Globus pallidus (tissue), 1 donor: ENCODE measurements at places on chromosomes 12 and 14.
A peak's percentile ranks its signal among the peaks of the same experiment; 100 is the strongest.

DNA sequence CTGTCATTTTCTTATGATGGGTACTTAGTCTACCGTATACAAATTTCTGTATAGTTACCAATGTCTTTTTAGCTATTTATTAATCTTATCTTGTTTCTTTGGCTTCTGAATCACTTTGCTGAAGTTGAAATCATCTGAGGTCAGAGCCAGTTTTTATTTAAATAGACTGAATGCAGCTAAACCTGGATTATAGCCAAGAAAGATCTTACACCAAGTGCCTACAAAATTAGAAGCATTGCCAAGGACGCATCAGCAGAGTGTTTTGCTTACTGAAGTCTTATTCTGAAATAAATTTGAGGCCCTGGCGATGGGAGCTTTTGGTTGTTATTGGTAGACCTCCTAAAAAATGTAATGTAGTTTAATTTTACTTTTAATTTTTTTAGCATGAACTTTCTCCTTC, 128.2 kb downstream of the RGS6 start:
- DNase-seq = no peak

GRCh38 chr12:99804715-99805114, 157.2 kb downstream of the GARIN6 start:
- DNase-seq = no peak

GRCh38 chr12:89280833-89281538, 71.3 kb downstream of the DUSP6 start:
- no peak for DNase-seq

GRCh38 chr12:112350593-112351592, 31.3 kb downstream of the HECTD4 start:
- no peak for DNase-seq

DNA sequence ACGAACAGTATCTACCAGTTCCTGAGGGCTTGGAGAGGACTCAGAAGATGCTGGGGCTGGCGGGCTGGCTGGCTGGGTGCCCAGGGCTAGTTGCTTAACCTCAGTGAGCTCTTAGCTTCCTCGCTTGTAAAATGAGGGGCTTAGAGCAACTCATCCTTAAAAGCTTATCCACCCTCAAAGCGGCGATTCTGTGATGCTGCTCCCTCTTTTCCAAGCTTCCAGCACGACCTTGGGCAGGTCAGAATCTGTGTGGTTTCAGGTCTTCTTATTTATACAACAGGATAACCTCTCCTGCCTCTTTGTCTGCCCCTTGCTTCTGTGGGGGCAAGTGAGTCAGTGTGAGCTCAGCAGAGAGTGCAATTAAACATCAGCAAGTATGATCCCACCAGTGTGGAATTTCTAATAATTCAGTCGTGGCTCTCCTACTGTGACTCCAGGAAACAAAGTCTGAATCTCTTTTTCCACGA, 281.8 kb downstream of the KSR2 start:
- no peak for DNase-seq

- DNase-seq = no peak
Observed at GRCh38 chr14:25150401-25150800, 100.5 kb upstream of the STXBP6 start.

- DNase-seq = no peak
Observed at GRCh38 chr14:32134448-32135097, 57.5 kb downstream of the ARHGAP5 start.

- DNase-seq = peak; percentile 81
Observed at GRCh38 chr12:67648521-67649260, at the start of gene DYRK2. Gene DYRK2, plus strand, starts transcription at chr12:67648745. Its CDS starts 389 bp downstream, at chr12:67649134.

GRCh38 chr12:122951979-122952892, 14.0 kb downstream of the ABCB9 start:
- peak; percentile 81 for DNase-seq

DNA sequence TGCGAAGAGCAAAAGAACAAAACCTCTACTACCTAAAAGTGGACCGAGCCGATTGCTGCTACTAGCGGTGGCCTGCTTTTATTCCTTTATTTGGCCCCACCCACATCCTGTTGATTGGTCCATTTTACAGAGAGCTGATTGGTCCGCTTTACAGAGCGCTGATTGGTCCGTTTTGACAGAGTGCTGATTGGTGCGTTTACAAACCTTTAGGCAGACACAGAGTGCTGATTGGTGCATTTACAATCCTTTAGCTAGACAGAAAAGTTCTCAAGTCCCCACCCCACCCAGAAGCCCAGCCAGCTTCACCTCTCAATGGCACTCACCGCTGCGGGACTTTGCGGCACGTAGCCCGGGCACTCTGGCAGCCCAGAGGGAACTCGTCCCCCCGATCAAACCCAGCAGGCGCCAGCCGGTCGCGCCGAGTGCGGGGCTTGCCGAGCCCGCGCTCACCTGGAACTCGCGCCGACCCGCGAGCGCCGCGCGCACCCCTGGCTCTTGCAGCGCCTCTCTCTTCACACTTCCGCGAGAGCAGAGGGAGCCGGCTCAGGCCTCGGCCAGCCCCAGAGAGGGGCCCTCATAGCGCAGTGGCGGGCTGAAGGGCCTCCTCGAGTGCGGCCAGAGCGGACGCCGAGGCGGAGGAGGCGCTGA, 8.7 kb upstream of the FGD4 start:
- no peak for DNase-seq

DNA sequence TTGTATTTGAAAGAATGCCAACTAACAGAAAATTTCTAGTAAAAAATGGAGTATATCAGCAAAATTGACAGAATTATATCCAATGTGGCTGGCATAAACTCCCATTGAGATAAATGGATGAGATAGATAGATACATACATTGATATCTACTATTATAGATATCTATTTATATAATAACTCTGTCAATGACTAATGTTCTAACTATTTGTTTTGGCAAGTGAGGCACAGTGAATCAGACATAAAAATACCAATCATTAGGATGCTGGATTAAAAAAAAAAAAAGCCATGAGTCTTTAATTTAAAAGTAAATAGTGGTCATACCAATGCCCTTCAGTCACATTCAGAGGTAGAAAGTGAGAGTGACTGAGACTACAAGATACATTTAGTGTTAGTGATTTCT, 33.7 kb upstream of the GLIPR1 start:
- DNase-seq = no peak

GRCh38 chr12:121033625-121034349, 5.3 kb downstream of the OASL start:
- no peak for DNase-seq

DNA sequence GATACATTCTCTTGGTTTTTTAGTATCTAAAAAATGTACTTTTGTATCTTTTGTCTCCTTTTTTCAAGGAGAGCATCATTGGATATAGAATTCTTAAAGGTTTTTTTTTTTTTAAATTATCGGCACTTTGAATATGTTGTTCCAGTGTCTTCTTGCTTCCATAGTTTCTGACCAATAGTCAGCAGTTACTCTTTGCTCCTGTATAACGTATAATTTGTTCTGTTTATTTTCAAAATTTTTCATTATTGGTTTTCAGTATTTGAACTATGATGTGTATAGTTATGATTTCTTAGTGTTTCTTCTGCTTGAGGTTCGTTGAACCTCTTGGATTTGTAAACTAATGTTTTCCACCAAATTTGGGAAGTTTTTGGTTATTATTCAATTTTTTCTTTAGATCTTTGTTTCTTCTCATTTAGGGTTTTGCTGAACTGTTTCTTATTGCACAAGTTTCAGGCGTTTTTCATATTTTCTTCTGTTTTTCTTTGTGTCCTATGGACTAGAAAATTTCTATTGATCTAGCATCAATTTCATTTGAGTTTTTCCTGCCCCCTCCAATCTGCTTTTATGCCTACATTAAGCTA, 93.9 kb downstream of the PLBD1 start:
- no peak for DNase-seq

- DNase-seq = no peak
Observed at GRCh38 chr12:117261247-117261646, 71.0 kb upstream of the FBXO21 start.

DNA sequence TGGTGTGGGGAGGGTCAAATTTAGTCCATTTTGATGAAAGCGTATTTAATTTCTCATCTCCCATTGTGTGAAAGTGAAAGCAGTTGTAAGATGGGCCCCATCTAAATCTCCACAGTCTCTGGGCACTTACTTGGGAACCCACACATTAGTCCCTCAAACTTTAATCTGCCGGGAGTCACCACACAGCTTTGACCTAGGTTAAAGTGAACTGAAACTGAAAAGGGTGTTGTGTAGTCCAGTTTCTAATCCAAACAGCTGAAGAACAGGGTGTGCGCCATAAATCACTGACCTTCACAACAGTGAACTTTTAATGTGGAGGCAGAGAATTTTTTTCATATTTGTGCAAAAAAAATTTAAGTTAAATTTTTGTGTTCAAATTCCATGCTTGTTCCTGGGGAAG, 48.4 kb upstream of the PTPRO start:
- DNase-seq = no peak

- no peak for DNase-seq
Observed at GRCh38 chr14:29941401-29941800, 13.8 kb upstream of the PRKD1 start.

GRCh38 chr12:93762059-93762719, 85.0 kb downstream of the CRADD start:
- DNase-seq = no peak

GRCh38 chr12:57149245-57149900, 2.0 kb upstream of the LRP1-AS start:
- no peak for DNase-seq

- no peak for DNase-seq
Observed at GRCh38 chr14:29442696-29443095, 485.0 kb downstream of the PRKD1 start.

- DNase-seq = peak; percentile 75
Observed at GRCh38 chr12:75560167-75560566, 48.8 kb upstream of the KRR1 start.

DNA sequence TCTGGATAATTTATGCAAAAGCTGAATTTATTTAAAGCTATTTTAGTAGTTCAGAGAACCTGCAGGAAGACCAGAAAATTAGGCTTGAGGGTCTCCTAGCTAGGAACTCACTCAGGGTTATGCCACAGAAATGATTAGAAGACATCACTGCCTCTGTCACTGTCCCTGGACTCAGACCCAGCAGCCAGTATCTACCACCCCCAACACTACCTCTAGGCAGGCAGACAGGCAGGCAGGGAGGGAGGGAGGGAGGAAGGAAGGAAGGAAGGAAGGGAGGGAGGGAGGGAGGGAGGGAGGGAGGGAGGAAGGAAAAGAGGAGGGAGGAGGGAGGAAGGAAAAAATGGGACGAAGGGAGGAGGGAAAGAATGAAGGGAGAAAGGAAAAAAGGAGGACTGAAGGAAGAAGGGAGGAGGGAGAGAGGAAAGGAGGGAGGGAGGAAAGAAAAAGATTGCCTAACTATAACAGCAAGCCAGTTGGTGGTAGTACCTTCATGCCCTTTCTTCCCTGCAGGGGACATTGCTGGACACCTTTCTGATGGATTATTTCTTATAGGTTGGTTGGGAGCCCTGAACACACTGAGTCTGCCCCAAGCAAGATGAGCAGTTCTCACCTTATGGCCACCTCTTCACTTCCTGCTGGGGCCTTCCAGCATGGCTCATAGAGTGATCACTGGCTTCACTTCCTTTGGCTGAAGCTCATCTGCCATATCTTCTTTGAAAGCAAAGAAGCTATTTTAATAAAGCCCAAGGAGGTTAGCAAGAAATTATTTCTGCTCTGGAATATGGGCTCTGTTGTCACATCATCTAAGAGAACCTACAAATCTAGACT, 49.7 kb downstream of the KICS2 start:
- DNase-seq = no peak

GRCh38 chr14:67852926-67853604, 33.5 kb downstream of the RAD51B start:
- DNase-seq = no peak

DNA sequence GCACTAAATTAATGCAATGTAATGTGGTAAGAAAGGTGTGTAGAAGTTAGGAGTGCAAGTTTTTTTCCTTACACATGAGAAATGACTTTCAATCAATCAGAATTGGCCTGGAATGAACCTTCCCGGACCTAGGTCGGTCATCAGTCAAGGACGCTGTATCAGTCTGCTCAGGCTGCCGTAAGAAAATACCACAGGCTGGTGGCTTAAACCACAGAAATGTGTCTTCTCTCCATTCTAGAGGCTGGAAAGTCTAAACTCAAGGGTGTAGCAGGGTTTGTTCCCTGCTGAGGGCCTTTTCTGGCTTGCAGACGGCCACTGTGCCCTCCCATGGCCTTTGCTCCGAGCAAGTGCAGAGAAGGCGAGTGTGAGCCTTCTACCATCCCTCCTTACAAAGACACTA, 86.6 kb upstream of the DYNC1H1 start:
- no peak for DNase-seq

DNA sequence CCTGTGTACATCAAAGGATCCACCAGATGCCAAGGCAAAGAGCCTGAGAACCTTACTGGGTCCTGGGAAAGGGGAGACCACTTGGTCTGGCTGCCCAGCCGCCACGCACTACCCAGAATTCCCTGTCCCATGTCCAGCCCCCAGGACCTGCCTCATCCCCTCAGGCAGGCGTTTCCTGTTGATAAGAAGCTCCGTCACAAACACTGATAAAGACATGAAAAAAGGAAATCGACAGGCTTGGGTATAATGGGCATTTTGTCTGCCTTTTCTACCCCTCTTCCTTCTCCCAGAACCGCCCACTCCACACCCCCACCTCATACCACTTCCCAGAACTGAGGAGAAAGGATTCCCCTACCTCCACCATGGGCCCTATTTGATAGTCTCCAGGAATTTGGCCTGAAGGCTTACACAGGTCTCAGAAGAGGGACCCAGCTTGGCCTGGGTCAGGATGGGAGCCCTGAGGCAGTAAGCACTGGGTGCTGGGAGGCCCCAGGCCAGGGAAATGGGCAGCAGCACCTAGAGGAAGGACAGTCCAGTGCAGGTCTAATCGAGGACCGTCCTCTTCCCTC, 18.8 kb downstream of the ACVRL1 start:
- no peak for DNase-seq

DNA sequence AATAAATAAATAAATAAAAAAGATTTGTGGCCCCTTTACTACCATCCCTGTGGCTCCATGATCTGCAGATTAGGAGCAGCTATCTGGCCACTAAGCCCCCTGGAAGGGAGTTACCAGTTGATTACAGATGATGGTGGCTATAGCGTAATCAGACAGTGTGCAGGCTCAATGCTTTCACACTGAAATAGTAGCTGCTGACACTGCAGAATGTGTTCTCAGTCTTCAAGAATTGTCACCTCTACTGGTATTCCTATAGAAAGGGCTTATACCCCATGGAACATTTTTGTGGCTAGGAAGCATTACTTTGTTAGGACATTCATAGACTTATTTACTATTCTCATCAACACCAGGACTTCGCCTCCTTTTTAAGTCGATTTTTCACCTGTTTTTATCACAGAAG, 30.9 kb downstream of the DCAF4 start:
- no peak for DNase-seq

GRCh38 chr12:81229759-81230158, 151.9 kb downstream of the ACSS3 start:
- no peak for DNase-seq

DNA sequence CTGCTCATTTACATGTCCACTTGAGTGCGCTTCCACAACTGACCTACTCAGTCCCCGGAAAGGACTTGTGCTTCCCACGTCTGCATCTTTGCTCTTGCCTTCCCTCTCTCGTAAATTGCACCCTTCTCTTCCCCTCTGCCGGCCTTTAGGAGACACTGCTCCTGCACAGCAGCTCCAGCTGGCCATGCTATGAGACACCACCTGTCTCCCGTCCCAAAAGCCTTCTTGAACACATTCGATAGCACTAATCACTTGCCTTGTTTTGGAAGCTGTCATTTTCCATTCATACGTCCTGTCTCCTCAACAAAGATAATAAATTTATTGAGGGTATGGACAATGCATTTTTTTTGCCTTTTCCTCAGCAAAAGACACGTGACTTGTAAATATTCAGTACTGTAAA, 15.7 kb upstream of the KCNA1 start:
- no peak for DNase-seq
